Uterus (tissue), 4 donors: ENCODE measurements at places on chromosomes 2 and 18.

DNA sequence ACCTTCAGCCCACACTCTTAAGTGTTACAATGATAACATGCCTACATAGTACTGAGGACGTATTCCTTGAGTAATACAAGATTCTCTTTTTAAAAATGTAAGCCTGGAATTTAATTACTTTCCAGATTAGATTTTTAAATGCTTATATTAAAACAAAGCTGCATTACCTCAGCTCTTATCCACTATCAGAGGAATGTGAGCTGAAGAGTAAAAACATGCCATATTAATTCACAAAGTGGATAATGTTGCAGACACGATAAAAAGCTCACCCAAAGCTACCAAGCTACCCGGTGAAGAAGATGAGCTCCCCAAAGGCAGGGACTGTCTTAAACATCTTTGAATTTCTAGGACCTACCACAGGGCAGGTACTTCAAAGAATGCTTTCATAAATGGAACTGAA lies 107.8 kb downstream of the NOL10 start:
- no peak for DNase-seq

DNA sequence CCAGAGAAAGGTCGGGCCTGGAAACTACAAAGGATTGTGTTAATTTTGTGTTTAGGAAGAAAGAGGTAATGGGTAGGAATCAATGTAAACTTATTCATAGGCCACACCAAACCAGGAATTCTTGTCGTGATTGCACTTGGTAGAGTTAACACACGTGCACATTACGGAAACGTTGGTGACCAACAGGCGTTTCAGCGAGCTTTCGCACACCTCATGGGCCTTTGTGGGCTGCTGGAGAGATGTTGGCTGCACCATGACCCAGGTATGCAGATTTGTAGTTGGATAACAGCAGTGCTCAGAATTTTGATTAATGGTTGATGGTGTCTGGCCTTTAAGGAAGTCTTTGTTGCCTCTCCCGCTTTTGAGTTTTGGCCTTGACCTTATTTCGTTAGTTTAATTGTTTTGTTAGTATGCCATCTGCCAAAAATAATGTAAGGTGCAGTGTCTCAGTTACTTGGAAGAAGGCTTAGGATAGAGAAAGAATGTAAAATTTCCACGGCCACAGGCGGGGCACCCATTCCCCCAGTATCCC lies 1.9 kb downstream of the ZNF236 start:
- DNase-seq, result no peak

GRCh38 chr2:138030459-138030858 lies 66.2 kb downstream of the HNMT start:
- DNase-seq, result no peak

GRCh38 chr2:204360218-204361007 lies 184.9 kb upstream of the PARD3B start:
- DNase-seq, result no peak

DNA sequence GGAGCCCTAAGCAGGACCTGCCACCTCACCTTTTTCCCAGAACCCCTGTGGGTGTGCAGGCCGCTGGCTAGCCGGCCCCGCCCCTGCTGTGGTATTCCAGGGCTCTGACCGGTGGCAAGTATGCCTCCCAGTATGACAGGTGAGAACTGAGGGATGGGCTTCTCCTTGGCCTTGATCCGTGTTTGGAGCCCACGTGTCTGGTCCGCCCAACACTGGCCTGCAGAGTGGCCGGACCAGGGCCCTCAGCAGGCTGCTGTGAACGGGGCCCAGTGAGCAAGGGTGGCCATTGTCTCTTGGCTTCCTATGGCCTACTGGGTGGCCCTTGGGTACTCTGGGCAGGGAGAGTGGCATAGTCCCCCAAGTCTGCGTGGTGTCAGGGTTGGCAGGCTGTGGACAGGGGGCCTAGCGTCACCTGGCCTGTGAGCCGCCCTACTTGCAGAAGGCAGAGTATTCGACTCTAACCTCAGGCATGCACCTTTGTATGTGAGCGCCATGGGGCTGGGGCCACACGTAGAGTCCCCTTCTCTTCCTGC lies 1.8 kb downstream of the RNPEPL1 start:
- no peak for DNase-seq

DNA sequence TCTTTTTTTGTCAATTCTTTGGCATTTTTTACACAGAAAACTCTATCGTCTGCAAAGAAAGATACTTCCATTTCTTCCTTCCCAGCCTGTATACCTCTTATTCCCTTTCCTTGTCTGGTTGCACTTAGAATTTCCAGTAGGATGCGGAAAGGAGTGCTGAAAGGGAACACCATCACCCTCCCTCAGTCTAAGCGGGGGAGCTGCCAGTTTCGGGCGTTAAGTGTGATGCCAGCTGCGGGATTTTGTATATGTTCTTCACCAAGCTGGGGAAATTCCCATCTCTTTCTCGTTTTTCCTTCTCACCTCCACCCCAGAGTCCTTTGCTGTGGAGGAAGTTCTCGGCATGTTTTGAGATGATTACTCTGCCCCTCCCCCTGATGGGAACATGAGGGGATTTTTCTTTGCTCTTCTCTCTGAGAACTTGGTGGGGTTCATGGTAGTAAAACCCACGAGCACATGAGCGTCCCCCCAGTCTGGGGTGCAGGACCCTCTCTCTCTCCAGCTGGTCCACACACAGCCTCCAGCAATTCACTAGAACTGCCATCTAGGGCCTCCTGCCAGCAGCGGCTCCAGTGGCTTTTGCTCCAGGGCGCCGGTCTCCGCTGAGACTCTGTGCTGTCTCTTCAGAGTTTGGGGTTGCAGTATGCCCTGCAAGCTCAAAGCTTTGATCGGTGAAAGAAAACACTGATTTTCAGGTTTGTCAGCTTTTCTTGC lies 15.5 kb downstream of the AQP12A start:
- no peak for DNase-seq

DNA sequence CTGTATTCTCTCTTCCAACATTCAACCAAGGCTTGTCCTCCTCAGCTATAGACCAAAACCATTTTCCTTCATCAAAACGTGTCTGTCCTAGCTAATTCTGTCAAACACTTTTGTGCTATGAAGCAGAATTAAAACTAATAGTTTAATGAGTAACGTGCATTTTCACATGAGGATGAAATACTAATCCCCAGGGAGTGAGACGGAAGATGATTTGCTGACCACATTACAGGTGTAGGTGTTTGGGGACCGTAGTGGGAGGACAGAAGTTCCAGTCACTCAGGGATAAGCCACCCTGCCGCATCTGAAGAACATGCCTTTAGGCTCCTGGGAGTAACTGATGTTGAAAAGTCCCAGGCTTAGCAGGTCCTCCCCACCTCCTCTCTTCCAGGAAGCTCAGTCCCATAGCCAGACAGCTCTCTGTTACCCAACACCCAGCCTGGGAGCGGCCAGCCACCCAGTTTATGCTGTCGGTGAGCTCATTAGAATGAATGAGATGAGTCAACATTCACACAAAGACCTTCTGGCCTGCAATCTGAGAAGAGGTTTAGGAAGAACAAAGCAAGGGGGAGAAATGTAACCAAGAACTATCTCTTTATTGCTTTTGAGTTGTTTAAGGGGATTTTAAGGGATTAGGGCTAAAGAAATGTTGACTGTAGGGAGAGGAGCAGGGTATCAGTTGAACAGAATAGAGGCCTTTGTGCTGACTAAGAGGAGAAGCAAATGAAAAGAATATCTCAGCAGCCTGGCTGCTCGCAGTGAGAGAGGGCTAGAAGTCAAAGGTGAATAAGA lies 122.5 kb downstream of the FOXI3 start:
- no peak for DNase-seq

DNA sequence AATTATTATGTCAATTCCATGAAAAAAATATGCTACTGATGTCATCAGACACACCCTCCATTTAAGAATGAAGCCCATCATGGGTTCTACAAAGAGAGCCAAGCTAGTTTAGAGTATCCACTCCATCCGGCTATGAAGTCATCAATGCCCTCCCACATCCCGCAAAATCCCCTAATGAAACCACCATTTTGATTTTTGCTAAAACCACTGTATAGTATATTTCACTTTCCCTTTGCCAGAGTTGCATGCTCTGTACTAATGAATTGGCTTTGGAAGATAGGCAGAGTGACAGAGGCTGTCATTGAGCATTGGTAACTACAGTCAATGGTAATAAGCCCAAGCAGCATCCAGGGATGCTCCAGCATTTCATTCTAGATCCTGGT lies 118.6 kb downstream of the ANKRD44 start:
- no peak for DNase-seq

DNA sequence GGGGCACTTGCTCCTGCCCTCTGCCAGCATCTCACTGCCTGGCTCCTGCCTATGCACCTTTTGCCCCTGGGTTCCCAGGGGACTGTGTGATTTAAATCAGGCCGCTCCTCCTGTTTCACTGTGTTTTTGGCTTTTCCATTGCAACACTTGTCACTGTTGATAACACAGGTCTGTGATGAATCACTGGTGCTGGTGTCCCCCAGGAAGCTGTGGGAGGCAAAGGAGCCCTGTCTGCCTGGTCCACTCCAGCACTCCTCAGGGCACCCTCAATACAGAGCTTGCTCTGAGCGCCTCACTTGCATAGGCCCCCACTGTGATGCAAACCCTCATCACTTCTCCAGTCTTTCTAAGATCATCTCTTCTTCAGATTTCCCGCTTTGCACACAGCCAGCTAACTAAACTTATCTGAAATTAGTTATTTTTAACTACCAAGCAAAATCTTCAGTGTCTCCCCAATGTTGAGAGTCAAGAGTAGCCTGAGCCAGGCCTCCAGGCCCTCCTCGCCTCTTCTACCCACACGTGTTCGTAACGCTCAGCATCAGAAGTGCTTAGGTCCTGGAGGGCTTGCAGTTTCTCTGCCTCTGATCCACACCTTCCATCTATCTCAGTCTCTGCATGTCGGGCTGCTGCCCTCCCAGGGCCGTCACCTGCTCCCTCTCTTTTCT lies 2.8 kb downstream of the TMEM18 start:
- DNase-seq, result no peak

GRCh38 chr2:28088970-28089369 lies 198.4 kb downstream of the BABAM2 start:
- no peak for DNase-seq

GRCh38 chr2:169980643-169981042 lies 153.4 kb downstream of the UBR3 start:
- no peak for DNase-seq

- DNase-seq, result no peak
Observed at GRCh38 chr2:238382381-238382781, 44.3 kb upstream of the ASB1 start.

DNA sequence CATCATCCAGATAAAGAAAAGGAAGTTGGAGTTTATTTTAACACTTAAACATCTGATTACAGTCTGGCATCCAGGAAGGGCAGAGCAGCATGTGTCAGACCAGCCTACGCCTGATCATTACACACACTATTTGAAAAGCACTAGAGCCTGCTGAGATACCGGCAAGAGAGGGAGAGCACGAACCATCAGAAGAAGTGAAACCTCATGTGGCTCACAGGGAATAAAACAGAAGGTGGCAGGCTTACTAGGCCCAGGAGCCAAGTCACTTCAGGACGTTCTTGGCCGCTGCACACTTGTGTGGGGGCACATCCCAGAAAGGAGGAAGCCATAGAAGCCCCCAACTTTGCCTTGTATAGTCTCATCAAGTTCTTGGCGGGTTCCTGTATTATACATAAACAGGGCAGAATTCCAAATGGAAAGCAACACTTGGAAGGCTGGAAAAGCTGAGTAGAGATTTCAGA lies 105.5 kb downstream of the UGGT1 start:
- no peak for DNase-seq

DNA sequence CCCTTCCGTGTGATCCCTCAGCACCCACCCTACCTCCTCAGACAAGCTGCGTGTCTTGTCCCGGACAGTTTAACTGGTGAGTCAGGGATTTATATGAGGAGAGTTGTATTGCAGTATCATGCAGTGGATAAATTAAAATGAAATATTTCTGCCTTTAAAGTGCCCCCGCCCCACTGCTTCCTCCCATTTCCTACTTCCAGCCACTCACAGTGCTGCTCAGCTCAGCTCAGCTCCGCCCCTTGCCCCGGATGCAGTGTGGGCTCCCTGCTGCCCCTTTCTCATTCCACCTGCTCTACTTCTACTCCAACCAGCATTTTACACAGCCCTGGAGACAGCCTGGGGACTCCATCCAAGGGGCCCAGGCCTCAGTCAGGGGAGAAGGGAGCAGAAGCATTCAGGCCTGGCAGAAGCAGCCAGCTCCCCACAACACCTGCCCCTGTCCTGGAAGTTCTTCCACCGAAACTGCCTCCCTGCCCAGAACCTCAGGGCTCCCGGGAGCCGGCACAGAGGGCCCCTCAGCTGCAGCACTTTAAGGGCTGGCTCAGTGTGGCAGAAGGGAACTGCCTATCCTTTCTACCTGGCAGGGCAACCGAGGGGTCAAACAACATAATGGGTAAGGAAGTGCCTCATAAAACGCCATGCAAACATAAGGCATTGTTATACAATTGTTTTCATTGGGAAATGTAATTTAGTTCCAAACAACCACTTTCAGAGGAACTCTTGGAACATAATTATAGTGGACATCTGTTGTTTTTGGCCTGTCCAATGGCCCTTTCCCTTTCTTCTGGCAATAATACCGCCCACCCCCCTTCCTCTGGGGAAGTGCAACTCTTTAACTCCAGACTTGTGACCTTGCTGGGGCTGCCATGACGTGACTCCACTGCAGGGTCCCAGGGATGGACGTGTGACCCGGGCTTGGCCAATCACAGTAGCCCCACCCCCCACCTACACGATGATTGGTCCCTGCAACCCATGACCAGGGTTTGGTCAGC lies 102.3 kb downstream of the LIPG start:
- peak; percentile 41 for DNase-seq

GRCh38 chr2:240997856-240998705 lies at the start of gene SNED1:
TSS of gene SNED1 (plus strand) at chr2:240998618. CDS start at chr2:240998838, 220 bp downstream.
- peak; percentile 92 for DNase-seq

- no peak for DNase-seq
Observed at GRCh38 chr2:109098921-109099273, 30.1 kb upstream of the SH3RF3 start.

GRCh38 chr2:138707392-138708074 lies 72.7 kb downstream of the NXPH2 start:
- DNase-seq, result no peak
